ENCODE measurements at places on chromosomes 11 and 22.

DNA sequence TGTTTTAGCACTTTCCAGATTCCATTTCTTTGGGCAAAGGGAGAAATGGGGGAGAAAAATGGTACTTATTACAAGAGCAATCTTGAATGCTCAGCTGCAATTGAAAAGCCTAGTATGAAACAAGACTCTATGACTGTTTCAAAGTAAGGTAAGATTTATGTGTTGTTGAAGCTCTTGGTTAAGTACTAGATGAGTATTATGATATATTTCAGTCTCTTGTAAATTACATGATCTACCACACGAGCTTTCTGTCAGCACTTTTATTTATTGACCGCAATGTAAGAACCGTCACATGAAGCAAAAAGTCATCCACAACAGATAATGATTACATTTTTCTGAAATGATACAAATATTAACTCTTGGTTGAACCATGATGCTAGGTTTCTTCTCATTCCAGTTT, 906.7 kb upstream of the CHORDC1 start:
- DNase-seq, result peak; percentile 29

GRCh38 chr11:122556605-122557004, 98.9 kb upstream of the UBASH3B start:
- no peak for DNase-seq

GRCh38 chr11:104320956-104321355, 157.0 kb upstream of the PDGFD start:
- no peak for DNase-seq

GRCh38 chr11:108112057-108112456, 9.3 kb upstream of the ACAT1 start:
- DNase-seq, result no peak

DNA sequence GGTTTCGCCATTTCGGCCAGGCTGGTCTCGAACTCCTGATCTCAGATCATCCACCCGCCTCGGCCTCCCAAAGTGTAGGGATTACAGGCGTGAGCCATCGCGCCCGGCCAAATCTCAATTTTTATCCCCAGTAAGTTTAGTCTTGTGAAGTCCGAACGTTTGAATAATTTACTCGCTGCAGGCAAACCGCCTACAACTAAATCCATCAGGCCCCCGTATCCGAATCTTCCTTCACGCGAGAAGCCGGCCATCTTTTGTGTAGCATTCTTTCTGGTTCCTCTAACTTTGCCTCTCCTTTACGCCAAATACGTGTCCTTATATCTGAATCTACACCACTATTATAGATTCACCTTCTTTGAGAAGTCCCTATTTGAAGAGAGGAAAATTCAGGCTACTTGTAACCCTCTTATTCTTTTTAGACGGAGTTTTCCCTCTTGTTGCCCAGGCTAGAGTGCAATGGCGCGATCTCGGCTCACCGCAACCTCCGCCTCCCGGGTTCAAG, 581 bp upstream of the EIF3L start:
- no peak for DNase-seq

DNA sequence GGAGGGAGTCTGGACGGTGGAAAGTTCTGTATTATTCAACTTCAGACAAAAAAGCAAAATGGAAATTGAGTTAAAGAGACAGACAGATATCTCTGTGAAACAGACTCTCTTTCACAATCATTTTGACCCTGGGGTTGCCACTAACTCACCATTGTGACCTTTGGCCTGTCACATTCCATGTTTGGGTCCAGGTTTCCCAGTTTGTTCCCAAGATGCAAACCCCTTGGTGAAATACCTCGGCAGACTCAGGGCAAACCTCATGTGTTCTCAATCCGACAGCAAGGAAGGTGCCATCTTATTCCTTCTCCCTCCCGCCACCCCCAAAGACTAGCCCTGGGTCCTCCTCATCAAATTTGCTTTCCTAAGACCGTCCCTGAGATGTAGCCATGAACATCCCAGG, 41.8 kb downstream of the GALNT18 start:
- DNase-seq, result no peak

- no peak for DNase-seq
Measured at GRCh38 chr11:55966391-55966790, 3.4 kb downstream of the OR10AG1 start.

DNA sequence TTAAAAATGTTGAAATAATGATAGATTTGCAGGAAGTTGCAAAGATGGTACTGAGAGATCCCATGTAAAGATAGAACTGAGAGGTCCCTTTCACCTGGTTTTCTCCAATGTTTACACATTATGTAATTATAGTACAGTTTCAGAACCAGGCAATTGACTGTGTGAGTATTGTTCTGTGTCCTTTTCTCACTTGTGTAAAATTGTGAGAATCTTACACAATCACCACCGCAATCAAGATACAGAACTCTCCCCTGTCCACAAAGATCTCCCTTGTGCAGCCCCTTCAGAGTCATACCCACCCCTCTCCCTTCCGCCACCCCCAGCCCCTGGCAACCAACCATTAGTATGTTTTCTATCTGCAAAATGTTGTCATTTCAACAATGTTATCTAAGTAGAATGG, 119.8 kb upstream of the NAV2 start:
- no peak for DNase-seq

DNA sequence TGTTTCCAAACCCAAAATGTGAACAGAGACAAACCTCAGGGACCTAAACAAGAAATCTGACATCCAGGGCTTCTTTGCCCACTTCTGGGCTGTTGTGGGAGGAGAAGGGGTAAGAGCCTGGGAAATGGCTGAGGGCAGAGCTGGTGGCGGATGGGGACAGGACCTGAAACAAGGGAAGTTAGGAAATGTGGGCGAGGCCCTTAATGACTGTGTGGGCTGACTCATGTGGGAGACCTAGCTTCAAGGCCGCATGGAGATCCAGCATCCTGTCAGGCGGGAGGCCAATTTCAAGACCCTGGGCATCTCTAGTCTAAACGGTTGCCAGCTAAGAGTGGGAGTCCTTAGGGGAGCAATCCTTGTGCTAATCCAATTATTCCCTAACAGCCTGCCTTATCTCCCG, 2.1 kb upstream of the OAF start:
- no peak for DNase-seq

- peak; percentile 16 for DNase-seq
Measured at GRCh38 chr22:32858121-32858703, 56.7 kb downstream of the TIMP3 start.

All from NCI-H187 (cell line).